ENCODE measurements at places on chromosomes 3 and 15. TPM values are rescaled to one million over a fixed set of nuclear protein-coding genes. Genes with fewer than 3 reads are reported as not detected.

Gene LDHAL6B
- 0.05 TPM for polyA plus RNA-seq

Gene LHFPL4
- 0.01 TPM for polyA plus RNA-seq

Gene NOX5
- 0.03 TPM for polyA plus RNA-seq

Gene CCDC9B
- polyA plus RNA-seq, result 22.8 TPM

Gene KLF13
- polyA plus RNA-seq, result 47.1 TPM

Gene ZNF860
- polyA plus RNA-seq, result 0.35 TPM

Gene SCAMP2
- 62.7 TPM for polyA plus RNA-seq

Gene GOLGA6L7
- not detected for polyA plus RNA-seq

DNA sequence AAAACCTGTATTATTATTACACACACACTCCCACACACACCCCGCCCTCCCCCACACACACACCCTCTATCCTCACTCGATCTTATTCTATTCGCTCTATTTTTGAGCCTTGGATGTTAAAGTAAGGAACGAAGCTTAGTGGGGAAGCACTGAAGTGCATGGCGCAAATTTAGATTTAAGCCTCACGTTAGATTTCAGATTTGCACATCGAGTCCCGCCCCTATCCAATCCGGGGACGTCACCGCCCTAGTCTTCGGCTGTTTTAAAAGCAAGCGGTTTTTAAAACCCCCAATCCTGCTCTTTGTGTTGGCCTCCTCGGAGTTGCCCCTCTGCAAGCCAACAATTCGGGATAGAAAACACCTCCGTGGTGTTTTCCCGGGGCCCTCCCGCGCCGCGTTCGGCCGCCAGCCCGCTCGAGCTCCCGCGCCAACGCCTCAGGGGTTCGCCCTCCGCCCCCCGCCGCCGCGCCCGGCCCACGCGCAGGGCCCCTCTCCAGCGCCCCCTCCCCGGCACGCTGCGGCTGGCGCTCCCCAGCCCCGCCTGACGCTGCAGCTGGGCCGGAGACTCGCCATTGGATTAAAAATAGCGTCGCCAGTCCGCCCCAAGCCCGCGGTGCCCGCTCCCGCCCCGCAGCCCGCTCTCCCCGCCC is at the start of gene USP13:
USP13 (plus strand) TSS at position 594 of the 649 bp plus-strand sequence. CDS start 186 bp downstream, outside the sequence.
- peak; percentile 94 for DNase-seq

DNA sequence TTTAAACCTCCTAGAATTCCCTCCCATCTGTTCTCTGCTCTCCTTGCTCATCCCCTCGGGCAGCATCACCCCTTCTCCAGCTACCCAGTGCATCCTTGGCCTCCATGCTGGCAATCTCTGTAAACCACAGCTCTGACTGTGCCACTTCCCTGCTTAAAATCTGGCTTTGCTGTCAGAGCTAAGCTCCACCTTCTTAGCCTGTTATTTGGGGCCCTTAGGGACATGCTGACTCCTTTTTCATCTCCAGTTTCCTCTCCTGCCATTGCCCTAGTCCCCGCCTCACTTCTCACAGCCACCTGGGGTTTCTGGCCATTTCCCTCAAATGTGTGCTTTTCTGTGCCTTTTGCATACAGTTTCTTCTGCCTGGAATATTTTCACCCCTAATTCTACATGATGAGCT is 5.7 kb downstream of the SLC6A20 start:
- DNase-seq, result no peak

GRCh38 chr3:56624725-56625124 is 58.3 kb downstream of the TASOR start:
- DNase-seq, result no peak

GRCh38 chr3:195148549-195148948 is 122.4 kb downstream of the XXYLT1 start:
- DNase-seq, result peak; percentile 60

DNA sequence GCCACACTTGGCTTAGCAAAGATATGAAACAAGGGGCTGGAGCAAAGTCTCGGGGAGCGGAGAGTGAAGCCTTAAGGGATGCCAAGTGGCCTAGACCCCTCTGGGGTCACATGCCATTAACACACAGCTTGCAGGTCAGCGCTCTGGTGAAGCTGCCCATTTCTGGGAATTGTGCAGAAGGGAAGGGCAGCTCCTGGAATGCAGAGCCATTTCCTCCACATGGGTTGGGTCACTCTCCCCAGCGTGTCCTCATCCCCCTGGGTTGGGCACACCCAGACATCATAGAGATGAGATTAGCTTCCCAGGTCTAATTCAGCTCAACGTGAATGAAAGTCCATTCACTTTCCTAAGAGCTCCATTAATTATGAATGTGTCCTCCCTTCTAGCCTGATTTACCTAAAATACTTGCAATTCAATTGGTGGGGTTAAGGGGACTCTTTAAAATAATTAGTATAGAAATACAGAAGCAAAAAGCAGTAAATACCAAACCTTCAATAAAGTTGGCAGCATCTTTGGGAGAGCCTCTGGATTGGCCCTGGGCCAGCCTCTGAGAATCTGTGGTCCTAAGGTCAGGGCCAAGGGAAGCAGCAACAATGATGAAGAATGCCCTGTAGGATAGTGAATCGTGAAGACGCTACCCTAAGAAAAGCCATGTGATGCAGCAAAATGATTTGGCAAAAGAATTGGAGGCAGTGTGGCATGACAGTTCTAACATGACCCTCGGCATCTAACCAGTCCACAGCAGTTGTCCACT is 17.8 kb downstream of the MRAS start:
- DNase-seq, result no peak

GRCh38 chr3:135100366-135100765 is 305.3 kb downstream of the EPHB1 start:
- DNase-seq, result no peak

- no peak for DNase-seq
Measured at GRCh38 chr15:90060797-90061196, 41.5 kb downstream of the IDH2 start.

GRCh38 chr3:134231131-134231530 is 19.5 kb downstream of the RYK start:
- DNase-seq, result no peak

DNA sequence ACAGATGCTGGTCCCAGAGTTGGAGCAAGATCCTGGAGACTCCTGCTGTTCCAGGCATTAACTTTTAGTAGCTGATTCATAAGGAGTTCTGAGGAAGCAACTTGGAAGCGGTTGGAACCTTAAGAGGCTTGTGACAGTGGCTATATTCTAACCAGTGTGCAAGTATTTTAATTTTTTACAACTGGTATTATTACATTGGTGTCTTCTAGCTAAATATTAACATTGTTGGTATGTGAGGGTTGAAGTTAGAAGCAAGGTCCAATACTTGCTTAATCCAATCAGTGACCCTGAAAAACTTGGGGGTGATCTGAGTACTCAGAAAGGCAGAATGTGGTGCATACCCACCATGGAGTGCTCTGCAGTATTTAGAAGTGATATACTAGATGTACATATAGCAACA is 1.5 kb upstream of the OR4F15 start:
- DNase-seq, result no peak

- no peak for DNase-seq
Measured at GRCh38 chr3:61460636-61461035, 100.7 kb upstream of the PTPRG start.

GRCh38 chr3:189702066-189702646 is 71.0 kb downstream of the TP63 start:
- no peak for DNase-seq

DNA sequence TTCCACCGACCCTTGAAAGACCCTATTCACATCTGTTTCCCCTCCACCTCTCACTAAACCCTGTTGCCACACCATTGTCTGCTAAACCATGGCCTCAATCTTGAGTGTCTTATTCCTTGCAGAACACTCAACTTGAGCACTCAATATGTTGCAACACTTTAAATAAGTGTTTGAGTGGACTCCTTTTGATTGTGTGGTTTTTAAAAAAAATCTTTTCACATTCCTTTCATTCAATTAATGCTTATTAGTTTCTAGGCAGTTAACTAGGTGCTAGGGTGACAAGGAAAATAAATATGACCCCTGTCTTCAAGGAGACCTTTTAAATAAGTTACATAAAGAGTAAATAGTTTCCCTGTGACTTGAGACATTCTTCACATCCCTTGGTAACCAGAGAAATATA is 13.3 kb upstream of the HHLA2 start:
- DNase-seq, result peak; percentile 66

DNA sequence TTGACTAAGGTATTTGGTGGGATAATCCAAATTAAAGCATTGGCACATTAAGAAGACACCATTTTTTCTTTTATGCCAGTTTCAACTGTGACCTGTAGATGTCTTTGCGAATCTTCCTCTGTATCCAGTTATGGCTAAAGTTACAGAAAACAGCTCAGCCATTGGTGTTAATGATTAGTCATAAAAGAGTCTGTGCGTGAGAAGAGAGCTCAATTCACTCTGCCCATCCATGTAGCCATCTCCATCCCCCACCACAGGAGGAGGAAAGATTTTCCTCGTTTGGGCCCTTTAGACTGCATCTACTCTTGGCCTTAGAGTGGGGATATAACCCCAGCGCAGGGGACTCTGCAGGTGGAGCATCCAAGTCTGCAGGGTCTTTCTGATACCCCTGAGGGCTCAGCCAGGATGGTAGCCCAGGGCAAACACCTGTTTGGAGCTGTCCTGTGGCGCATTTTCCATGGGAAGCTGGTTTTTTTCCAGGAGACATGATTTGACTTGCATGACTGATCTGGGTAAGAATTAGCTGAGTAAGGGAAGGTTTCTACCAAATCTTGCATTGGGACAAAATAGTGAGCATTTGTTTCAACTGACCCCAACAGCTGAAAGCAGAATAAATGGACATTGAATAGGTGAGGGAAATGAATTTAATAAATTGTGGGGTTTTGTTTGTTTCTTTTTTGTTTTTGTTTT is 29.5 kb downstream of the NANOGP8 start:
- DNase-seq, result no peak

DNA sequence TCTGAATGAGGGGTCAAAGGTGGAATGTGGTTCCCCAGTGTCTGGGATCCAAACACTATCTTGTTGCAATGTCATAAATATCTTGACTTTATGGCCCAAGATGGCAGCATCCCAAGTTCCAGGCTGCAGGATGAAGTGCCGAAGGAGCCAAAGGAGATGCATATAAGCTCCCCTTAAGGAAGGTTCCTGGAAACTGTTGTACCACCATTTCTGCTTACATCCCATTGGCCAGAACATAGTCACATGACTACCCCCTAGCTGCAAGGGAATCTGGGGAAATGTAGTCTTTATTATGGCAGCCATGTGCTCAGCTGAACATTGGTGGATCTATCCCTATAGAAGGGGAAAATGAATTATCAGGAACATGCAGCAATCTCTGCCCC is 54.3 kb downstream of the BDH1 start:
- no peak for DNase-seq

GRCh38 chr3:31331278-31331677 is 201.4 kb upstream of the STT3B start:
- DNase-seq, result no peak

DNA sequence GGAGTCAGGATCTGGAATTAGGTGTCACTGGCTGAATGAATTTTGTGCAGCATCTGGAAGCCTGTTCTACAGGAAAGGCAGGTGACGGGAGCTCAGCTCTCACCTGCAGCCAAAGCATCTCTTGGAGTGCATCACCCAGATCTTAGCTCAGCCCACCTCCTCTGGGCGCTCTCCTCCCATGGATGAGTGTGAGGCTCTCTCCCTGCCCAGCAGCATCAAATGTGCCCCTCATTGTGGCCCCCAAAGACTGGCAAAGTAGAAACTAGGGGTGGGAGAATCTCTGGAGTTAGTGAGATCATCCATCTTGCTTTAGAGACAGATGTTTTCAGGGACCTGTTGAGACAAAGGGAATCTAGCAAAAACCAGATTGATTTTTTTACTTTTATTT is 68.7 kb downstream of the SENP2 start:
- DNase-seq, result no peak

DNA sequence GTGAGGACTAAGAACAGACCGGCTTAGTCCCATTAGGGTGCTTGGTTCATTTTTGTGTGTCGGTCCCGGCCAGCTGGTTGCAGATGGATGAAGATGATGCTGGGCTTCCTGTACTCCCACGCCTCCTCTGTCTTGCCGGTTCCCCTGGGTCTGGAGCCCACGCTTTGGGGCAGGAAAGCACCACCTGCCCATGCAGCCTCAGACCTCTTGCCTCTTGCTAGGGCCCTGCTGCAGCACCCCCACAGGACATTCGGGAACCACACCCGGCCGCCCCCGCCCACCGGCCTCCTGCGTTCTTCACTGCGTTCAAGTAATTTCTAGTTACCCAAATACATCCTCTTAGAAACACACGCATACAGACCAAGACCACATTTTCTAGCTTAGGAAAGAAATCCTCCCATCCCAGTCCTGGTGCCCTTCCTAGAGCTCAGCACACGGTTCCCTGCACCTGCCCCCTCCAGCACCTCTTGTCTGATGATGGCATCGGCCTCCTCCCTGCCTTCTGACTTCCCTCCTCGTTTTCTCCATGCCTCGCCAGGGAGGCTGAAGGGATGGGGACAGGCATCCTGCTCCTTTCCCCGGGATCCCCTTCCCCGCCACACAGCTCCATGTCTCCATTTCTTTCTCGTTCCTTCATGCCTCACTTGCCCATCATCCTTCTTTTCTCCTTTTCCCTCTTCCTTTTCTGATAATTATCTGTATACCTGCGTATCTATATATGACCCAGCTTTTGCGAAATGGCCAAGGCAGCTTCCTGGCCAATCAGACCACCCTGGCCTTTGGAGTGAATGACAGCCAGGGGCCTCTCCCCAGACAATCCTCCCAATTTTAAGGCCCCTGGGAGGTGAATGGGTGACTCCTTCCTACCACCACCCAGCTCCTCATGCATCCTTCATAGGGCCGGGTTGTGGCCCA is 30.9 kb downstream of the FAM3D start:
- DNase-seq, result no peak

GRCh38 chr3:186628756-186629155 is 11.4 kb upstream of the FETUB start:
- no peak for DNase-seq

- DNase-seq, result no peak
Measured at GRCh38 chr3:179330438-179330837, 7.6 kb downstream of the ZNF639 start.

GRCh38 chr3:137219801-137220445 is 262.1 kb downstream of the IL20RB start:
- DNase-seq, result no peak

DNA sequence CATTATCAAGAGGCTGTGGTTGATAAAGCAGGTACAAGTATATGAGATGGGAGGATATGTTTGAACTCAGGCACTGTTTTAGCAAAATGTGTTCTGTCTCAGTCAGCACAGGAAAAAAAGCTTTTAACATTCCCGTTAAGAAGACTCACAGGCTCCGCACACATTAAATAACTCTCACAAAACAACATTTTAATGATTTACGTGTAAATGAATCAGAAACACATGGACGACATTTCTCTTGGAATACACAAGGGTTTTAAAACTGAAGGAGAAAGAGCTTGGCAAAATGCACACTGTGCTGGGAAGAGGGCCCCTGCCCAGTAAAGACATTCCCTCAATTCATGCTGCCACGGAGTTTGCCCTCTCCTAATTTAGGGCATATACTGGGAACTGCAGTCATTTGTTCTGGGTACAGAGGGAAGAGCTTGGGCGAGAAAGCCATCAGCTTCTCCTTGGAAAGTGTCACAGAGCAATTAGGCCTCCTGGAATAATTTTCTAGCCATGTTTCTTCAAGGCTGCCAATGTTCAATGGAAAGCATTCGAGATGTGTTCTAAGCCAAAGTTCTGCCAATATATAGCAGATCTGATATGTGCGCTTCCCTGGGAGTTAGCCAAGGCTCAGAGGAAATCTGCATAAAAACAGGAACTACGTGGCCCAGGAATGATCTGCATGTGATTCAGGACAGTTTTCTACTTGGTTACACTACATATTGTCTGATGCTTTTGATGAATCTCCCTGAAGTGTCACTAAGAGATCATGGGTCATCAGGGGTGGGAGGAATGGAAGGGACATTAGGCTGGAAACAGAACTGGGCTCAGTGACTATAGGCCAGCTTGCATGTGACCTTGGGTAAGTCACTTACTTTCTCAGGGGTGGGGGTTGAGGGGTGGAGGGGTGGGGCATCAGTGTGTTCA is 2.2 kb upstream of the MASP1 start:
- DNase-seq, result no peak

Measured in lung (tissue), 17 donors.